Motor neuron (in vitro differentiated cells): ENCODE measurements at places on chromosomes 6 and 20.

DNA sequence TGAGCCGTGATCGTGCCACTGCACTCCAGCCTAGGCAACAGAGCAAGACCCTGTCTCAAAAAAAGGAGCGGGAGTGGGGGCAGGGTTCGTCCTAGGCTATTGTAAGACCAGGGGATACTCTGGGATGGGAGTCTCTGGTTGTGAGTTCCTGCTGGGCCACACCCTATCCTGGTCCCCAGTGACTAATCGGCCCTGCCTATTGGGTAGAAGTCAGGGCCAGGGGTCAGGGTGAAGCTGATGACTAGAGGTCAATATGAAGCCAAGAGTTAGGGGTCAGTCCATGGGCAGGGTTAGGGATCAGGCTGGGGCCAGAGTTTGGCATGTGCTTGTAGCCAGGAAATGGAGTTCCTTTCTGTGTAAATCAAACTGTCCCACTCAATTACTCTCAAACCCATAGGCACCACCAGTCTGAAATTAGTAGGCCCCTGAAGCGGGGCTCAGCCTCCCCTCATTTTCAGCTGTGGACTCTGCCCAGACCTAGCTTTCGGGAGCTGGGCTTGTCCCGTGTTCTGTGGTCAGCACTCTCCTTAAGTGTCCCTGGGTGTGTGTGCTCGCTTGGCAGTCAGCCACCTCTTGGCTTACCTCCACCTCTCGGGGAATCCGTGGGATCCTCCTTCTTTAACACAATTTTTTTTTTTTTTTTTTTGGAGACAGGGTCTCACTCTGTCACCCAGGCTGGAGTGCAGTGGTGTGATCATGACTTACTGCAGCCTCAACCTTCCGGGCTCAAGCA is 1.8 kb downstream of the HSPA12B start:
- ATAC-seq, result peak; percentile 22

DNA sequence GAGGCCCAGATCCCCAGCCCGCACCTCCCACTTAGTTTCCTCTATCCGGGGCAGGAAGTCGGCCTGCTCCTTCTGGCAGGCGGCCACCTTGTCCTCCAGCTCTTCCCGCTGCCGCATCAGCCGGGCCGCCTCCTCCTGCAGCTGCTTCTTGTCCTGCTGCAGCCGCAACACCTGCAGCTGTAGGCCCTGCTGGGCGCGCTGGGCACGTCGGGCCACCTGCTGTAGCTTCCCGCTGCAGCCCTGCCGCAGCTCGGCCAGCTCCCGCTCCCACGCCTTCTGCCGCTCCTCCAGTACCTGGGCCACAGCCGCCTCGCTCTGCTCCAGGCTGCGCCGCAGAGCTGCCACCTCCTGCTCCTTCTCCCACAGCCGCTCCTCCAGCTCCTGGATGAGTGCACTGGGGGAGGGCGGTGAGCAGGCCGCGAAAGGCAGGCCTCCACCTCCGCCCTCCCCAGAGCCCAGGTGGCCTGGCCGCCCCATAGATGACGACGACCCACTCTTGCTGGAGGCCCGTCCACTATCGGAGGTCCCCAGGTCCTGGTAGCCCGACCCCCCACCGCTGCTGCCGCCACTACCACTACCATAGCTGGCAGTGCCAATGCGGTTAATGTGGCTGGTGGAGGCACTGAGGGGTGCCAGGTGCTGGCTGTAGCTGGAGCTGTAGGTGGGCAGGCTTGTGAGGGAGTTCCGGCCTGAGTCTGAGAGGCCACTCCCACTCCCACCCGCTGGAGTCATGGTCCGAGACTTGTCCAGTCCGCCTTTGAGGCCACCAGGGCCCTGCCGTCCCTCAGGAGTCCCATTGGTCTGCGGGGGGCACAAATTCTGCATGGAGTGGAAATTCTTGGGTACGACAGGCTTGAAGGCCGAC is 6.0 kb upstream of the FASTKD5 start:
- ATAC-seq, result no peak

GRCh38 chr20:22586645-22587310 is 2.4 kb upstream of the FOXA2 start:
- peak; percentile 31 for ATAC-seq

DNA sequence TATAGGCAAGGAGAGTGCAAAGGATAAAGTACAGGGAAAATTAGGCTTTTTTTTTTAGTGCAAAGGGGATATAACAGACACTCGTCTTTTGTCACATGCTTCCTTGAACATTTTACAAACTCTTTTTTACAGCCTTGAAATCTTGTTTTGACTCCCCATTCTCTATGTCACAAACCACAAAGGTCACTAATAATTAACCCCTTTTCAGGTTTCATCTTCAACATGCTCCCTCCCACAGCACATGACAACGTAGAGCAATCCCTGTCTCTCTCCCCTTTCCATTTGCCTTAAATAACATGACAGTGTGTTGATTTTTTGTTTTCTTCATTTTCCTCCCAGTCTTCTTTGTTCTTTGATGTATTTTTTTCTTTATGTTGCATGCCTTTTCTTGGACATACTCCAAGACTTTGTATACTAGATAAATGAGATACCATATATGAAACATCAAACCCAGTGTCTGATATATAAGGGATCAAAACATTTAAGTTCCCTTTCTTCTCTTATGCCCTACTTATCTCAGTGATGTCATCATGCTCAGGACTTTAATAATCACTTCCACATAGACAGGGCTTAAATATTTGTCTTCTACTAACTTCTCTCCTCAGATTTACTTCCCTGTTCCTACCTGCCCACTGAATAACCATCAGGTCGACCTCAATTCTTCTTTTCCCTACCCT is 378.7 kb upstream of the HSF2 start:
- ATAC-seq, result no peak

GRCh38 chr6:156657296-156657695 is 119.9 kb upstream of the ARID1B start:
- no peak for ATAC-seq

DNA sequence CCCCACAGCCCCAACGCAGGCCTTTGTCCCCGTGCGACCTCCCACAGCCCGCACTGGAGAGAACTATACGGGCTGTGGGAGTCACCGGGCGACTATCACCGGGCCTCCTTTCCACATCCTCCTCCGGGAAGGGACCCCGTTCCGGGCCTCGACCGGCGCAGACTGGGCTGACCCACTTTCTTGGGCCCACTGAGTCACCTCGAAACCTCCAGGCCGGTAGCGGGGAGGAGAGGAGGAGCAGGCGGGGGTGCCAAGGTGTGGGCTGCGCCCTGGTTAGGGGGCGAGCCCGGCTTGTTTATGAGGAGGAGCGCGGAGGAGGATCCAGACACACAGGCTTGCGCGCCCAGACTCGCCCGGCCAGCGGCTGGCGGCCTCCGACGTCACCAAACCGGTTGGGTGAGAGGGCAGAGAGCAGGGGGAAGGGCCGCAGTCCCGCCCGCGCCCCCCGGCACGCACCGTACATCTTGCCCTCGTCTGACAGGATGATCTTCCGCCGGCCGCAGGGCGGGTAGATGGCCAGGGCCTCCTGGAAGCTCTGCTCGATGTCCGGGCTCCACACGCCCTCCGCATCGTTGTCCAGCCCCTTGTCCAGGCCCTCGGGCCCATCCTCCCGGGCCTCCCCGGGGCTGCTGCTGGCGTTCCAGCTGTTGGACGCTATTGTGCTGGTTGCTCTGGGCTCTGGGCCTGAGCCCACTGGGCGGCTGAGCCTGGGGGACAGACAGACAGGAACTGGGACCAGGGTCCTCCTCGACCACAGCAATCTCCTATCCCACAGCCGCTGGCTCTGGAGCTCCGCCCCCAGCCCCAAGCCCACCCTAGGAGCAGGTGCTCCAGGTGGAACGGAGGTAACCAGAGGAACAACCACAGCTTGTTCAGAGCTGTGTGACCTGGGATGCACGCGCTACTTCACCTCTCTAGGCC is 10.6 kb downstream of the TEAD3 start:
- ATAC-seq, result no peak

DNA sequence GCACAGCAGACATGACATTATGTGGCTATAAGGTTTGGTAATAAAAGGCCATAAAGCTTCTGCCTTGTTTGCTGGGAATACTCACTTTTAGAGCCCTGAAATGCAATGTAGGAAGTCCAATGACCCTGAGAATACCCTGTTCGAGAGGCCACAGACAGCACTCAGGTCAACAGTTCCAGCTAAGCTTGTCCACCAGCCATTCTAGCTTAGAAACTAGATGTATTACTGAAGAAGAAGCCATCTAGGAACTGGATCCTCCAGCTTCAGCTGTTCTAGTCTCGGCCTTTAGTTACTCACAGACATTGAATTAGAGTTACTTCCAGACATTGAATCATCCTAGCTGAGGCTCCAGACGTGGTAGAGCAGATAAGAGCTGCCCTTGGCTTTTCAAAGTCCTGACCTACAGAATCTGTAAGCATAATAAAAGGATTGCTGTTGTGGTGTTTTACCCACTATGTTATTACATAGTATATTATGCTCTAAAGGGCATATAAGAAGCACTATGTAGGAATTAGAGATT is 84.9 kb downstream of the MMS22L start:
- ATAC-seq, result no peak

DNA sequence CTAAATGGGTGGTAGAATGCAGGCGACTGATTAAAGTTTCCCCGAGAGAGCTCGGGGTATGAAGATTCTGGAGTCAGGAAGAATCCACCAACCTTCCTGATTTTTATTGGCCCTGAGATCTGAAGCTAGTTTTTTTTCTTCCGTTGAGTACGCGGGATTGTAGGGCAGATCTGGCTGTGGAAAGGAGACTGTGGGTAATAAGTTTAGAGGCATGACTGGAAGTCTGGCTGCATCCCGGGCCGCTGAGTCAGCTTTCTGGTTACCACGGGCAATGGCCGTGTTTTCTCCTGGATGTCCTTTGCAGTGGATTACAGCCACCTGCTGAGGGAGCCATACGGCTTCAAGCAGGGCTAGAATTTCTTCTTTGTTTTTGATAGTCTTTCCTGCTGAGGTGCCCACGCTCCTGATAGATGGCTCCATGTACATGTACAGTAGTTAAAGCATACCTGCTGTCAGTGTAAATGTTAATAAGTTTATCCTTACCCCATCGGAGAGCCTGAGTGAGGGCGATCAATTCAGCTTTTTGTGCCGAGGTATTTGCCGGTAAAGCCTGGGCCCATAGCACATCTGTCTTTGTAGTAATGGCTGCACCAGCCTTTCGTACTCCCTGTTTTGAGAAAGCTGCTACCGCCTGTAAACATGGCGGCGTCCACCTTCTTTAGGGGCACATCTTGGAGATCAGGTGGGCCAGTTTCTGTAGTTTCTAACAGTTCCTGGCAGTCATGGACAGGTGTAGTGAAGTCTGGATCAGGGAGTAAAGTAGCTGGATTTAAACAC is 154.0 kb downstream of the TRIM27 start:
- ATAC-seq, result no peak
